Cardiac atrium fibroblast (primary cell): ENCODE measurements at places on chromosomes 2 and 18. TPM values are rescaled to one million over a fixed set of nuclear protein-coding genes. Genes with fewer than 3 reads are reported as not detected.

The PXDN gene
- total RNA-seq = 441 and 588 TPM in 2 replicates

The FAP gene
- total RNA-seq = 5.1 and 12.8 TPM in 2 replicates

The EML6 gene
- under 0.01 TPM in 2 replicates for total RNA-seq

The PRKAG3 gene
- total RNA-seq = not detected in 2 replicates

The GALR1 gene
- total RNA-seq = not detected in 2 replicates

The EFR3B gene
- 0.18 and 0.97 TPM in 2 replicates for total RNA-seq

The RAX gene
- not detected in 2 replicates for total RNA-seq

The INPP5D gene
- 0.16 and 0.18 TPM in 2 replicates for total RNA-seq

The CCDC141 gene
- total RNA-seq = not detected in 2 replicates

The PNKD gene
- total RNA-seq = 32.9 and 36.3 TPM in 2 replicates

The OXER1 gene
- not detected in 2 replicates for total RNA-seq

The GPAT2 gene
- total RNA-seq = 8.5 and 16.7 TPM in 2 replicates

The ROCK1 gene
- 18.1 and 25.1 TPM in 2 replicates for total RNA-seq

The ALLC gene
- not detected in 2 replicates for total RNA-seq

The IKZF2 gene
- total RNA-seq = 15.2 and 18.6 TPM in 2 replicates

The RGPD3 gene
- total RNA-seq = 0.32 and 0.90 TPM in 2 replicates

The ELOA2 gene
- not detected in 2 replicates for total RNA-seq

The DAPL1 gene
- not detected in 2 replicates for total RNA-seq

The SKA1 gene
- total RNA-seq = 2.7 and 5.5 TPM in 2 replicates

The TUBA3E gene
- not detected in 2 replicates for total RNA-seq

The MEP1B gene
- not detected in 2 replicates for total RNA-seq

The CCDC178 gene
- total RNA-seq = not detected in 2 replicates

The POMC gene
- 0.18 and 2.8 TPM in 2 replicates for total RNA-seq

The TTC21B gene
- 6.5 and 13.0 TPM in 2 replicates for total RNA-seq

The RPRM gene
- not detected in 2 replicates for total RNA-seq

The PLCD4 gene
- total RNA-seq = 0.49 and 1.3 TPM in 2 replicates

The C2orf72 gene
- total RNA-seq = 2.1 and 3.2 TPM in 2 replicates

The GCG gene
- total RNA-seq = not detected in 2 replicates

The ITGAV gene
- 129 and 244 TPM in 2 replicates for total RNA-seq

The CYS1 gene
- under 0.01 and 0.16 TPM in 2 replicates for total RNA-seq

The FAM237A gene
- total RNA-seq = not detected in 2 replicates

The MALL gene
- 7.3 and 8.5 TPM in 2 replicates for total RNA-seq

The GAREM1 gene
- total RNA-seq = 5.1 and 30.0 TPM in 2 replicates

The SERPINB11 gene
- total RNA-seq = not detected in 2 replicates

The OR6B2 gene
- total RNA-seq = not detected in 2 replicates

The TFCP2L1 gene
- not detected in 2 replicates for total RNA-seq
